ENCODE measurements at places on chromosomes 4 and X. TPM values are rescaled to one million over a fixed set of nuclear protein-coding genes. Genes with fewer than 3 reads are reported as not detected.

DNA sequence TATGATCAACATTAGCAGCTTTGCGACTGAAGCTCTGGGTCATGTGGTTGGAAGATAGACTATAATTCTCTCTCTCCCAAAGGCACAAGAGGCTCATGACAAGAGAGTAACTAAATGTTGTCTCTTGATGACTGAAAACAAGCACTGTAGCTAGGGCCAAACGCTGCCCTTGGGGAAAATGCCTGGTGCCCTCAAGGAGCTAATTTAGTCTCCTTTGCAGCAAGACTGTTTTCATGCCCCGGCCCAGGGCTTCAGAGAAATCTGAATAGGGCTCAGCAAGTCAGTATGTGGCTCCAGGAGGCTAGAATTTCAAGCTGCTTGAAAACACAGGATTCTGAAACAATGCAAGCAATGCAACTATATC is 411.9 kb downstream of the GPAT3 start:
- H3K27me3 ChIP-seq = no peaks in the 10 kb centered on the region
- no peak overlapping the region for H3K4me3 ChIP-seq
- DNase-seq = no peak
- H3K36me3 ChIP-seq = no peaks in the 10 kb centered on the region
- H3K4me1 ChIP-seq = no peaks in the 10 kb centered on the region

DNA sequence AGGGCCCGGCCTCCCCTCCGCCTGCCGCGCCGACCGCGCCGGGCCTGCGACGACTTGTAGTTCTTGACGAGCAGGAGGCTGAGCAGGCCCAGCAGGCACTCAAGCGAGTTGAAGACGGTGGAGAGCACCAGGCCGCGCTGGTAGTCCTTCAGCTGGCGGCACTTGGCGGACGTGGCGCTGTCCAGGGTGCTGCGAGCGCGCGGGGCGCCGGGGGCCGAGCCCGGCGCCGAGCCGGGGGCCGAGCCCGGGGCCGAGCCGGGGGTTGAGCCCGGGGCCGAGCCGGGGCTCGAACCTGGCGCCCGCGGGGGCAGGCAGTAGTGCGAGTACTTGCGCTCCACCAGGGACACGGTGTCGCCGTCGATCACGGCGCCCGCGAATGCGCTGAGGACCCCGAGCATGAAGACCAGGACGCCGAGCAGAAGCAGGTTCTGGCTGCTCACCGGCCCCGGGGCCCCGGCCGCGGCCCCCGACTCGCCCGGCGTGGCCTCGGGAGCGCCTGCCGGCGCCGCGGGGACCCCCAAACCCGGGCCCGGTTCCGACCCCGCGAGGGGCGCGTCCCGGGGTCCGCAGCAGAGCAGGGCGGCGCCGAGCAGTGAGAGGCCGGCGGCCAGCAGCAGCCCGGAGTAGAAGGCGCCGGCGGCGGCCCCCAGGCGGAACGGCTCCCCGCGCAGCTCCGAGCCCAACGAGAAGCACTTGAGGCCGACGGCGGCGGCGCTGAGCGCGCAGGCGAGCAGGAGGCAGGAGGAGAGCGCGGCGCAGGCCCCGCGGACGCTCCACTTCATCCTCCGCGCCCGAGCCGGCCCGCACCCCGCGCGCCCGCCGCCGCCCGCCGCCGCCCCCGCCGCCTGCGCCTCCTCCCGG is 584 bp downstream of the TMEM271 start:
- no peak overlapping the region for H3K4me3 ChIP-seq
- H3K4me1 ChIP-seq = no peaks in the 10 kb centered on the region
- peaks cover 10% of the 10 kb centered on the region for H3K27me3 ChIP-seq
- H3K36me3 ChIP-seq = no peaks in the 10 kb centered on the region
- no peak for DNase-seq
- H3K27ac ChIP-seq = no peak overlapping the region

GRCh38 chrX:21779095-21779494 is 21.2 kb upstream of the SMPX start:
- H3K4me3 ChIP-seq = no peak overlapping the region
- H3K27ac ChIP-seq = no peak overlapping the region
- no peaks in the 10 kb centered on the region for H3K27me3 ChIP-seq
- no peaks in the 10 kb centered on the region for H3K36me3 ChIP-seq
- H3K4me1 ChIP-seq = no peaks in the 10 kb centered on the region

Gene SOWAHB
- 6.3 TPM for total RNA-seq

Gene DCAF8L2
- total RNA-seq = not detected

All from PC-3 (cell line).